ENCODE measurements at places on chromosomes 7 and 10. TPM values are rescaled to one million over a fixed set of nuclear protein-coding genes. Genes with fewer than 3 reads are reported as not detected.

GRCh38 chr10:43136995-43137716 lies 1.1 kb upstream of the CSGALNACT2 start:
- DNase-seq, result no peak

DNA sequence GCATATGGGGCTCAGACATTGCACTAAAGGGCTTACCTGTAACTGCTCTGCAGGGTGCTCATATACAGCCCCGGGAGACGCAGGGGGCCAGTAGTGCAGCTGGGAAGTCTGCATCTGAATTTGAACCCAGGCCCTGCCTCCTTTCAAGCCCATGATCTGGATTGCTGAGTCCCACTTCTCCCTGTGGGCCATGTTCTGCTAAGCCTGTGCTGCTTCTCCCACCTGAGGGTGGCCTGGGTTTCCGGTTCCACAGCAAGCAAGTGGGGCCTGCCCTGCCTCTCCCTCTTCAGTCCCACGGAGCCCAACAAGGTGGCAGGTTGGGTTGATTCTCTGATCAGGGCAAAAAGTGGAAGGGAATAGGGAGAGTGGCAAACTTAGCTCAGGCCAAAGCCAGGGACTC lies 56.6 kb upstream of the GDF10 start:
- no peak for DNase-seq

DNA sequence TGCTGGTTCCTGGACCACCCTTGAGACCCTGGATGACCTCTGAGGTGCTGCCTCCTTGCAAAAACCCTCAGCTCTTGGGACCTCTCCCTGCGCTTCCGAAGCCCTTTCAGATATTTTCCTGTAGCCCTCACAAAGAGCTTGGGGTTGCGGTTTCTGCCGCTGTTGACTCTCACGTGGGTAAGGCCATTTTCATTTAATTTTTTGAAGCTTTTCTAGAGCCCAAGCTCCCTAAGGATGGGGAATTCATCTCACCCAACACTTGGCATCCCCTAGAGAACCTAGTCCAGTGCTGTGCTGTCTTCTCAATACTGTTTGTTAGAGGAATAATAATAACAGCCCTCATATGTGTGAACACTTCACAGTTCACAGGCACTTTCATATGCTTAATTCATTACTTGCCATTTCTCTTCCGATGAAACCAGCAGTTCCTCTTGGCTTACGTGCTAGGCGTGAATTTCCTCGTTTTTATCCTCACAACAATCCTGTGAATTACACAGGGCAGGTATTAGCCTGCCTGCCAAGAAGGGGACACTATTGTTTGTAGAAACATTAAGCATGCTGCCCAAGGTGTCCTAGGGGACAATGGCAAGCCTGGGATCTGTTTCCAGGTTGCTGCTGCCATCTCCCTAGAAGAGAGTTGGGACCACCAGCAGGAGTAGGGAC lies 71.6 kb upstream of the CTBP2 start:
- DNase-seq, result no peak

Gene CALHM1
- total RNA-seq, result not detected

Measured in chondrocyte (in vitro differentiated cells).